Omental fat pad (tissue), 4 donors: ENCODE measurements at places on chromosomes 6 and 20. TPM values are rescaled to one million over a fixed set of nuclear protein-coding genes. Genes with fewer than 3 reads are reported as not detected.

The PDE7B gene
- total RNA-seq: 10.1 TPM

GRCh38 chr6:74596588-74596987 lies 609.3 kb downstream of the COL12A1 start:
- no peak for DNase-seq

DNA sequence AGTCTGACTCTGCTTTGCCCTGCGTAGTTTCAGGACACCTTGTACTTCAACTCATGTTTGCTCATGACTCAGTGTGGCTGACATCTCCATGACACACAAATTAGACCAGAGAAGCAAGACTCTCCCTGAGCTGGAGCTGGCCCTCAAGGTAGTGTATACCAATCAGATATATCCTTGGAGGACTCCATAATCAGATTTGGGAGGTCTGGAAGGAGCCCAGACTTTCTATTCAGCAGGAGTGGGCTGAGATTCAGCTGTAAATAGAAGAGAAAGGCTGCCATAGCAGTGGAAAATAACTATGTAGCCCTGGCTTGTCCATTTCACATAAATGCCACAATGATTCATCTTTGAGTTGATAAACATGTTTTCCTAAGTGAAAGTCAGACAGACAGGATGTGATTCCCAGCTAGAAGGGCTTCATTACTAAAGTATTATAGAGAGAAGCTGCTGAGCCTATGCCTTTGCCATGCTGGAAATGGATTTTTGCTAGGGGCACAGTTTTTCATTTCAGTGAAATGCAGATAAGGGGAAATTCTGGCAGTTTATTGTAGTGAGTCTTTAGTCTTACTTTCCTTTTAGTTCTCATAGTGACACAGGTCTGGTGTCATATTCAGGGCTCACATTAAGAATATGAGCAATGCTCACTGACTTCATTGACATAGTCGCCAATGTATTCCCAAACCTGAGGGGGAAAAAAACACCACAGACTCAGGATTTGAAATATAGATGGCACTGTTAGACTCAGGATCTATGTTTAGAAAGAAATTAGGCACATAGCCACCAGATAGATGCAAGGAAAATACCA lies 95.3 kb downstream of the CLVS2 start:
- no peak for DNase-seq

- no peak for DNase-seq
These were observed 7.4 kb downstream of the ITPR3 start for GRCh38 chr6:33628401-33628964.

DNA sequence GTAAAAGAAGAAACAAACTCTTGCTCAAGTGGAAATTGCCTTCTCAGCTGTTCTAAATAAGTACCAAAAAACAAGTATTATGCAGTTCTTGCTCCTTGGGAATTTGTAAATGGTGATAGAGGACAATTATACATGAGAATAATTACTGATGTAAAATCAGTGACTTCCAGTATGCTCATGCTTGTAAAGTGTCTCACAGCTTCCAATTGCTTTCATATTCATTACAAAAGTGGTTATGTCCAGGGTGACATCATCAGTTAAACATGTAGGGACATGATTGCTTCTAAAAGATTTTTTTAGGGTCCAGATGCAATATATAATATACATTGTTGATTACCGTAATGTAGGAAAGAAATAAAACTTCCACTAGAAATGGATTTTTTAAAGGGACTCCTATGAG lies 122.8 kb upstream of the B3GAT2 start:
- DNase-seq: no peak
